Glutamatergic neuron (in vitro differentiated cells): ENCODE measurements at places on chromosomes 16 and 17.

GRCh38 chr16:26772503-26772902 is 294.2 kb upstream of the C16orf82 start:
- H3K27ac ChIP-seq, result no peak overlapping the region
- peaks cover 3% of the 10 kb centered on the region for H3K27me3 ChIP-seq
- no peak overlapping the region for H3K4me3 ChIP-seq
- H3K4me1 ChIP-seq, result no peaks in the 10 kb centered on the region
- H3K36me3 ChIP-seq, result no peaks in the 10 kb centered on the region
- DNase-seq, result no peak

DNA sequence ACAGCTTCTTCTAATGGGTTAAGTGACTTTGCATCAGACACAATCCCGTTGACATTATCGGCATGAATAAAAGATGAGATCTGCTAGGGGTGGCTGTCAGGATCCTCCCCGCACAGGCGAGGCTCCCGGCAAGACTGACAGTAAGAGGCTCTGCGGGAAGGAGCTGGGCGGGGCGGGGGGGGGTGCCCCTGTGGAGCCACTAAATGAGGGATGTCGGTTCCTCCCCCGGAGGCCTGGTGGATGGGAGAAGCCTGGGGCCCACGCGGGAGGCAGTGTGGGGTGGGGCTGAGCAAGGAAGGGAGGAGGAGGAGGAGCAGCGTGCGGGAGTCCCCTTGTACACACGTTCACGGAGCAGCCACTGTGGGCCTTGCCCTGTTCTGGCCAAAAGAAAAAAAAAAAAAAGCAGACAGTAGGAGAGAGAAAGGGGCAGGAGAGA is 190.9 kb upstream of the GSE1 start:
- peaks cover 40% of the 10 kb centered on the region for H3K4me1 ChIP-seq
- peak overlapping the region; percentile 75 for H3K4me3 ChIP-seq
- no peaks in the 10 kb centered on the region for H3K36me3 ChIP-seq
- peak; percentile 64 for DNase-seq
- H3K27ac ChIP-seq, result peak overlapping the region; percentile 83

- H3K36me3 ChIP-seq, result no peaks in the 10 kb centered on the region
- H3K4me1 ChIP-seq, result peaks cover under 1% of the 10 kb centered on the region
- no peak overlapping the region for H3K4me3 ChIP-seq
- peak overlapping the region; percentile 64 for H3K27ac ChIP-seq
- H3K27me3 ChIP-seq, result peaks cover 4% of the 10 kb centered on the region
These were observed 54.5 kb downstream of the PAFAH1B1 start for GRCh38 chr17:2647957-2648356.

DNA sequence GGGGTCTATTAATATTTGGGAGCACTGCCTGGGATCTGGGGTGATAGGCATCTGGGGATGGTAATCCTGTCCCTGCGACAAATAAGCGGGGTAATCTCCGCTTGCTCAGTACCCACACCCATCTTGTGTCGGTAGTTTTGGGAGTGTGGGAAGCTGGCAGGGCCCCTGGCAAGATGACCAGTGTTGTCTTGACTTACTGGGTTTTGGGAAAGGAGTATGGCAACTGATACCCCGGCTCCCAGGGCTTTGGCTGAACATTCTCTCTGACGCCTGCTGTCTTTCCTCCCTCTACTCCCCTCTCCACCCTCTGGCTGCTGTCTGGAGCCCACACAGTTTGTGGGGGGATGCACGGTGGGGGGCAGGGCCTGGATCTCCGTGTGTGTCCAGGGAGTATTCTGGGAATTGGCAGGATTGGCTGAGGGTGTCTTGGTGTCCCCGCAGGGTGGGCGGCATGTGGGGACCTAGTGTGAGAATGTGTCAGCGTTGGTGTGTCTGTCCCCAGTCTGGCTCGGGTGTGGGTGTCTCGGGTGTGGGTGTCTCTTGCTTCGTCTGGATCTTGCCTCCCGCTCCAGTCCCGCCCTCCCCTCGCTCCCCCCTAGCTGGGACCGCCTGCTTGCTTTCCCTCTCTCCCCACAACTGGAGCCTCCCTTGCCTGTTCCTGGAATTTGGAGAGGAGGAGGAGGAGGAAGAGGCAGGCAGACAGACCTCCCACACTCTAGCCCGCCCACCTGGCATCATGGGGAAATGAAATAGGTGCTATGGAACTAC is 12.0 kb downstream of the RARA start:
- no peak overlapping the region for H3K4me3 ChIP-seq
- no peaks in the 10 kb centered on the region for H3K36me3 ChIP-seq
